ENCODE measurements at places on chromosomes 4 and X. TPM values are rescaled to one million over a fixed set of nuclear protein-coding genes. Genes with fewer than 3 reads are reported as not detected.

NLRP2B gene
- not detected for total RNA-seq

SPIN4 gene
- total RNA-seq: 0.32 TPM

ASB9 gene
- 0.71 TPM for total RNA-seq

GATA1 gene
- not detected for total RNA-seq

BTK gene
- total RNA-seq: 2.0 TPM

HTN1 gene
- total RNA-seq: not detected

NPY5R gene
- not detected for total RNA-seq

CT55 gene
- not detected for total RNA-seq

SMIM10L2A gene
- 0.14 TPM for total RNA-seq

VCX2 gene
- not detected for total RNA-seq
